ENCODE measurements at places on chromosomes 7 and 10.
A peak's percentile ranks its signal among the peaks of the same experiment; 100 is the strongest.

DNA sequence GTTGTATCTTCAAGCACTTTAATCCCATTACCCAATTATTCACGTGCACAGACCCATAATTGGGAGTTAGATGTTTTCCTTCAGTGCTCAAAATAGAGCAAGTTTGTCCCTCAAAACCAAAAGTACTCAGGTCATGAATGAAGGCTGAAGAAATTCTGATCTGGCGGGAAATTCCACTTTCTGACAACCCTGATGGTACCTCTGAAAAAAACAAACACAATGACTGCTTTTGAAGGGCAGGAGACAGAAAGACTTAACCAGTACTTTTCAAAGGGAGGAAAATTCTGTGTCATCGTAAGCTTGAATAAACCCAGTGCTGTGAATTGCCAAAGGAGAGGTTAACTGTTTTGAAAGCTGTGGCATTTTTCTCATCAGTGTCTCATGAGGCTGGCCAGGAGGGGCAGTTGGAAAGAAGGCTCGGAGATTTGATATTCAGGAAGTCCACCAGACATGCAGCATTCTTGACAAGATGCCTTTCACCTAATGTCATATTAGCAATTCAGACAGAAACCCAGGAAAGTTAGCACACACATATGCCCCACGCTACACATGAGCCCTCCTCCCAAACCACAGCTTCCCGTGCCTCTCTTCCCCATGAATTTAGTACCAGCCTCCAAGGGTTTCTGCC, 347.0 kb downstream of the KCNMA1 start:
- no peak for DNase-seq

- DNase-seq: no peak
These were observed 5.6 kb upstream of the ZC3HAV1 start for GRCh38 chr7:139115104-139115503.

- DNase-seq: peak; percentile 47
These were observed 872 bp downstream of the FAM131B start for GRCh38 chr7:143361552-143362130.

DNA sequence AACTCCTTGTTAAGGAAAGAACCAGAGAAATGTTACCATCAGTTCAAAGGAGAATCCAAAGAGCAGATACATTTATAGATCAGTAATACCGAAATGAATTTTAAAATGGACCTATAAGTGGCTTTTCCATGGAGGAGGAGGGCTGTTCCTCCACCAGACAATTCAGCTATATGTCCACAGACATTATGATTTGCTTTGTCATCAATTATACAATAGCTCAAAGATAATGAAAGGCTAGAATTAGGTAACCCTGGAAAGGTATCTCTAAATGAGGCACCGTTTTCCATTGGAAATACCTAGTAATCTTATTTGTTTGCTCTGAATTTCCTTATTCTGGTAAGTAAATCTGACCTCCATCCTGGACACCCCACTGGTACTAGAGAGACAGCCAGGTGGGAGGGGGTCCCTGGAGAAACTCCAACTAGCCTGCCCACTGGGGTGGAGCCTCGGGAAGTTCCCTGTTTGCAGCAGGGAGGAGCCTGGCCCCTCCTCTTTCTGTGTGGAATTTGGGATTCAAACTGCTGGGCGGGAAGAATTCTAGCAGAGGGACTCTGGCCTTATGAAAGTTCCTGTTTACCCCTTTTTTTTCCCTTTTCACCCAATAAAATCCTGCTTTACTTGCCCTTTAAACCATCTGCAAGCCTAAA, 218.0 kb downstream of the PHF14 start:
- no peak for DNase-seq

GRCh38 chr10:88062385-88062784, 199.0 kb downstream of the PTEN start:
- no peak for DNase-seq

Measured in NCI-H1105 (cell line).